ENCODE measurements at places on chromosomes 12 and 14. TPM values are rescaled to one million over a fixed set of nuclear protein-coding genes. Genes with fewer than 3 reads are reported as not detected.

The KHNYN gene
- 36.4 TPM for polyA plus RNA-seq

The YLPM1 gene
- polyA plus RNA-seq: 20.2 TPM

The OTOGL gene
- polyA plus RNA-seq: not detected

The GARIN6 gene
- not detected for polyA plus RNA-seq

The RILPL1 gene
- 17.5 TPM for polyA plus RNA-seq

The PRR13 gene
- 458 TPM for polyA plus RNA-seq

The NANOG gene
- 0.06 TPM for polyA plus RNA-seq

The NYNRIN gene
- polyA plus RNA-seq: 34.5 TPM

The HOXC4 gene
- 4.8 TPM for polyA plus RNA-seq

The PLXNC1 gene
- 7.1 TPM for polyA plus RNA-seq

The R3HDM2 gene
- 13.4 TPM for polyA plus RNA-seq

The KCNH3 gene
- 0.43 TPM for polyA plus RNA-seq

The SDS gene
- polyA plus RNA-seq: 0.39 TPM

The RNASE4 gene
- polyA plus RNA-seq: 44.5 TPM

The HOXC9 gene
- 4.1 TPM for polyA plus RNA-seq

The POTEM gene
- not detected for polyA plus RNA-seq

The MIP gene
- not detected for polyA plus RNA-seq

The CREBL2 gene
- polyA plus RNA-seq: 7.2 TPM

The KRT72 gene
- polyA plus RNA-seq: not detected

The EEF1AKMT3 gene
- 10.3 TPM for polyA plus RNA-seq

The KCNJ8 gene
- polyA plus RNA-seq: 15.8 TPM

The SLCO1C1 gene
- not detected for polyA plus RNA-seq

The SRRM4 gene
- polyA plus RNA-seq: 0.05 TPM

The POTEG gene
- not detected for polyA plus RNA-seq

The CLEC6A gene
- polyA plus RNA-seq: not detected

The DNAI7 gene
- polyA plus RNA-seq: not detected

The ADAMTS20 gene
- 0.45 TPM for polyA plus RNA-seq

The RNASE7 gene
- not detected for polyA plus RNA-seq

The PGF gene
- polyA plus RNA-seq: 33.0 TPM

The NGB gene
- not detected for polyA plus RNA-seq

The SERPINA10 gene
- polyA plus RNA-seq: 4.5 TPM

The FAR2 gene
- 2.7 TPM for polyA plus RNA-seq

The THTPA gene
- polyA plus RNA-seq: 14.2 TPM

The PAWR gene
- 70.9 TPM for polyA plus RNA-seq

The NUAK1 gene
- 3.5 TPM for polyA plus RNA-seq

The ETFBKMT gene
- 2.0 TPM for polyA plus RNA-seq

The RFX4 gene
- polyA plus RNA-seq: not detected

The ADCY6 gene
- 19.0 TPM for polyA plus RNA-seq

The GALNT4 gene
- 4.6 TPM for polyA plus RNA-seq

The SLC6A12 gene
- 6.1 TPM for polyA plus RNA-seq

The STYK1 gene
- polyA plus RNA-seq: 0.09 TPM

The RASAL1 gene
- polyA plus RNA-seq: 0.22 TPM
